NCI-H1048 (cell line): ENCODE measurements at places on chromosomes 6 and 20.

GRCh38 chr6:170156448-170157375 lies 134.2 kb downstream of the DLL1 start:
- DNase-seq = no peak

- no peak for DNase-seq
Observed at GRCh38 chr20:62655282-62656196, 13.2 kb downstream of the SLCO4A1 start.

GRCh38 chr6:31762878-31763618 lies 592 bp downstream of the SAPCD1 start:
- no peak for DNase-seq

- DNase-seq = no peak
Observed at GRCh38 chr6:94065707-94066337, 646.5 kb upstream of the EPHA7 start.

GRCh38 chr6:165662749-165663376 lies at the start of gene PDE10A:
PDE10A (minus strand) TSS chr6:165663241; CDS start chr6:165662811, 430 bp downstream.
- no peak for DNase-seq

GRCh38 chr6:169271158-169271876 lies 17.7 kb upstream of the THBS2 start:
- DNase-seq = no peak

DNA sequence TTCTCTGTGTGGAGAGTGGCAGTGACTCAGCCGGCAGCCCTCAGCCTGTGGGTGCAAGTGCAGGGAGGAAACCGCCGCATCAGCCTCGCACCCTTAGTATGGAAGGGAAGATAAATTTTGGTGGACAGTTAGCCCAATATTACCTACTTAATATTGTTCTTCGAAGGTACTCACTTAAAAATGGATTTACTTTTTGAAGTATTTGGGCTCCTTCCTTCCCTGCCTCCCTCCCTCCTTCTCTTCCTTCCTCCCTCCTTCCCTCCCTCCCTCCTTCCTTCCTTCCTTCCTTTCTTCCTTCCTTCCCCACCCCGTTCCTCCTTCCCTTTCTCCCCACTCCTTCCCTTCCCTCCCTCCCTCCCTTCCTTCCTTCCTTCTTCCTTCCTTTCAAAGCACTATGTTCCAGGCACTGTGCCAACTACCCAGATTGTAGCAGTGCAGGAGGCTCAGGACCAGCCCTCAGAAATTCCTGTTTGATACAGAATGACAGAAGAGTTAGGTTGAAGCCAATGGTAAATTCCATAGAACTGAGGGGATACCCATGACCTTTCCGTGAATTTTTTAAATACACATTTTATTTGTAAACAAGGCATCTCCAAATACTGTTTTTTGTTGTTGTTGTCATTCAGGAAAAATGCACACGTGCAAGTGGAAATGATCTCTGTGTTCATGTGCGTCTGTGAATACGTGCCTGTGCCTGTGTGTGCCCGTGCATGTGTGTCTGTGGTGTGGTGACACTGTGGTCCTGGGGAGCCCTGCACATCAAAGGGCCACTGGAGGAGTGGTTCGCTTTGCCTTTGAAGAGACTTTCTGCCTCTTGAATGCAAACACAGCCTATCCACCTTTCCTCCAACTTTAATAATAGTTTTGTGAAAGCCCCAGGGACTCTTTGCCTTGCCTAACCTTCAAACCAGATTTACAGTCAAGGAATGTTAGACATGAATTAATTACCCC lies 141.7 kb downstream of the EDN3 start:
- DNase-seq = no peak
